Activated naive CD4-positive, alpha-beta T cell (primary cell): ENCODE measurements at places on chromosomes 5 and 9.

- DNase-seq = no peak
These were observed 31.7 kb upstream of the LRRC14B start for GRCh38 chr5:159448-160172.

GRCh38 chr9:108382310-108382709 lies 473.5 kb downstream of the ACTL7B start:
- DNase-seq = no peak

DNA sequence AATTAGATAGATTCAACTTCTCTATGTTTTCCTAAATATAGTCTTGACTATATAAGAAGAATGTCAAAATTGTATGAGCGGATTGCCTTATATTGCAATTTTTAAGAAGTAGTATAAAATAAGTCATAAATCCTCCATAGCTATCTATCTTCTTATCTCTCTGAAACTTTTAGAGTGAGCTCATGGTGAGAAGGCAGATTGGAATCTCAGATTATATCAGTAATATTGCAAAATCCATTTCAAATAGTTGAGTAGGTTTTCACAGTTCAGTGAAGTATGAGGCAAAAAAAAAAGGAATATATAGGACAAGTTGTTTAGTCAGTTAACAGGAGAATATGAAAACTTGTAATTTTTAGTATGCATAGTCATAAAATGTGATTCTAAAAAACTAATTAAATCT lies 156.4 kb downstream of the FAM174A start:
- no peak for DNase-seq

DNA sequence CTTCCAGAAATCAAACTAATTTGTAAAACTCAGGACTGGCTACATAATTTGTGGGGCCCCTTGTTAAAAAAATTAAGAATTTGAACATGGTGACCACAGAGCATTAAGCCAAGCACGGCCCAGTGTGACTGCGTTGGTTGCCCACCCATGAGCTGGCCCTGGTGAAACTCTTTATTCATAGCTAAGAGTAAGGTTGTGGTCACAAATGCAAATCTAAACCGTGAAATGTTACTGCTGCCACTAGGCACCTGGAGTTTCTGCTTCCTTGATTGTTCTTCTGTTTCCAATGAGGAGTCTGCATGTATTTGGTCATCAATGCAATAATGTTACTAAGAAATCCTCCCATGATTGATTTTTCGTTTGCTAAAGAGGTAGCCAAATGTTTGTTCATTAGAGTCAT lies 4.2 kb downstream of the GCNT1 start:
- no peak for DNase-seq

- no peak for DNase-seq
These were observed 16.2 kb upstream of the TJP2 start for GRCh38 chr9:69157751-69158466.

DNA sequence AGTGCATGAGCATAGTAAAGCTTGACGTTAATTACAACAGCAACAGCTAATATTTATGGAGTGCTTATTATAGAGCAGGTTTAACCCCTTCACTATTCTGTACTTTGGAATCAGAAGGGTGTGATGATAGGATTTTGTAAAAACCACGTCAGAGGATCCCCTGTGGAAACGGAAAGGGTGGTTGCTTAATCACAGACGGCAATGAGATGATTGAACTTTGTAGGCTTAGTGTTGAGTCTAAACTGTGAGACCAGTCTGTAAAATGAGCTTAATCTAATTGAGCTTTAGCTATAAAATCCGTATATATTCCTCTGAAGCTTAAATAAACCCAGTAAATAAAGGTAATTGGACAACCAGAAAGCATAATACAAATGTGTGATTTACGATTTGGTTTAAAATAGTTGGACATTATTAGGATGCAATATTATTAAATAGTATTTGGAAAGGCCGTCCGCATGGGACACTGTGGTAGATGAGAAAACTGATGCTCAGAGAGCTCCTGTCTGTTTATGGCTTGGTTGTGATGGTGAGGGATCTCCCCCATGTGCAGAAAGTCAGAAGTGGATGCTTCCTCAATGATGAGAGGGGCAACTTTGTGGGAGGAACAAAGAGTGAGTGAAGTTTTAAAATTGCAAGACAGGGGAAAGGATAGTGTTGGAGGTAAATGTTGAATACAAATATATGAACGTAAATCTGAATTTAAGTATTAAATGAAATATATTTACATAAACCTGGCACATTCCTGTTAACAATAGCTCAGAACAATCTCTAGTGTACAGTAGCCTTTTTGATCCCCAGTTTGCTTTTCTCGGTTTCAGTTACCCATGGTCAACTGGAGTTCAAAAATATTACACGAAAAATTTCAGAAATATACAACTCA lies 23.4 kb upstream of the SCGB3A2 start:
- no peak for DNase-seq

DNA sequence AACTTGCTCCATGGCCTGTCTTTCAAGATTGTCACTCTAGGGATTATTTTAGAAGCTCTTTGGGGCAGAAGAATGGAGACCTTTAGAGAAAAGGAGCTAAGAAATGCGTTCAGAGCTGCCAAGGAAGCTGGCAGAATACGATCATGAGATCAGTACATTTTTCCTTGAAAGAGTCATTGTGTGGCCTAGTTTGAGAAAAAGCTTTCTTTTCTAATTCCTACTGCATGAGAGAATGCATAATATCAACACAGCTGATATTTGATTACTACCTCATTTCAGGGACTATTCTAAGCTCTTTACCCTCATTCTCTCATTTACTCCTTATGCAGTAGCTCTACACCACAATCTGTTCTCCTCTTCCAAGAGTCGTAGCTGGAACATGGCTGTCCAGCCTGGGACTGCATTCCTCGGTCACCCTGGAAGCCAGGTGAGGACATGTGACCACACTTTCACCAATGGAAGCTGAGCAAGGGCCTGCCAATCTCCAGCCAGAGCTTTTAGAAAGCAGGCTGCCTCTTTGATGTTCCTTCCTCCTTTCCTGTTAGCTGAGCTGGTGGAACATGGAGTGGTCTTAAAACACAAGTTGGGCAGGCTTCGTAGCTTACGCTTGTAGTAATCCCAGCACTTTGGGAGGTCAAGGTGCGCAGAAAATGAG lies 99.3 kb upstream of the LHFPL2 start:
- no peak for DNase-seq

GRCh38 chr5:137145721-137146120 lies 353.4 kb downstream of the SPOCK1 start:
- no peak for DNase-seq

- no peak for DNase-seq
These were observed 169.1 kb downstream of the CSNK1G3 start for GRCh38 chr5:123681061-123681460.

DNA sequence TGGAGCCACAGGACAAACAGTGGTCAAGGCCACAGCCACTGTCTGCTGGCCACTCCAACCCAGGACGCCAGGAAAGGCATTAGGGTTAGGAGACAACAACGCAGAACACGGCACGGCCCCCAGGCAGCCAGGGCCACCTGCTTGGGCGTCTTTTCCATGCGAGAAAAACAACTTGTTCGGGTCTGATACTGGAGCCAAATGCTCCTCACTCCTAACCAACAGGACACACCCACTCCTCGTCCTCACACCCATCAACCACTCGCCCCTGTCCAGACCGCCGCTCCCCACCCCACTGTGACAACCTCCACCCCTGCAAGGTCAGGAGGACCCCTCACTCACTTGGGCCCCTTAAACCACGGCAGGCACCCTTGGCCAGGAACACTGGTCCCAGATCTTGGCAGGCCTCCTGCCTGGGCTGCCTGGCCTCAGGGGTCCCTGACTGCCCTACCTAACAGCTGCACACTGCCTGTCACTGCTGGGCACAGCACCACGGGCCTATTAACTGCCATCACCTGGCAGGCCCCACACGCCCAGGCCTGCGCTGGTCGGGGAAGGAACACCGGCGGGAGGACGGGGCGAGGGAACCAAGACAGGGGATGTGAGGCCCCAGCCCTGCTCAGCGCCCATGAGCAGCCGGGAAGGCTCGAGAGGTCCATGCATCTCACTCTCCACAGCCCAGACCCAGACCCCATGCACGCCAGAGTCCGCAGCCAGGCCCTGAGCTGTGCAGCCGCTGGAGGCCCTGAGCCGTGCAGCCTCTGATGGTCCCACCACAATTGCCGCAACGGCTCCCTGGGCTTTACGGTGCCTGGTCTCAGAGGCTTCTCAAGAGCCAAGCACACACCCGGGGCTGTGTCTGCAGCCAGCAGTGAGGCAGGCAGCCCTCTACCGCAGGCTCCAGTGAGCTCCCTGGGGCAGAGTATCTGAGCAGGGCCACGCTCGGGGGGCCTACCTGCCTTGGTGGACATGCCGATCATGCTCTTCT lies 13.8 kb downstream of the CLPTM1L start:
- no peak for DNase-seq

GRCh38 chr9:68843239-68843638 lies 138.2 kb downstream of the PIP5K1B start:
- DNase-seq = no peak

- DNase-seq = no peak
These were observed 149.8 kb downstream of the AUH start for GRCh38 chr9:91211919-91212318.

DNA sequence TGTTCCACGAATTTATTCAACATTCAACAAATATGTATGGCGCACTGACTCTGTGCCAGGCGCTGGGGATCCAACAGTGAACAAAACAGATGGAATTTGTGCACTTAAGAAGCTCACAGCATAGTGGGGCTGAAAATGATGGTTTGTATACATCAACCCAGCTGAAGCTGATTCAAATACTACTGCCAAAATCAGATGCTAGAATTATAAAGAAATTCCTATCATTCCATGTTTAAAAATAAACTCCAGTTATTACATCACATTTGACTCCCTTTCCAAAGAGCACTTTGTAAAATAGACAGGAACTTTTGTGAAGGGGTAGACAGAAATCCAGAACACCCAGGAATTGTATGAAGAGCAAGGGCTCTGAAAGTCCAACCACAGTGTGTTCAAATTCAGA lies 54.1 kb downstream of the ZNF608 start:
- DNase-seq = no peak

DNA sequence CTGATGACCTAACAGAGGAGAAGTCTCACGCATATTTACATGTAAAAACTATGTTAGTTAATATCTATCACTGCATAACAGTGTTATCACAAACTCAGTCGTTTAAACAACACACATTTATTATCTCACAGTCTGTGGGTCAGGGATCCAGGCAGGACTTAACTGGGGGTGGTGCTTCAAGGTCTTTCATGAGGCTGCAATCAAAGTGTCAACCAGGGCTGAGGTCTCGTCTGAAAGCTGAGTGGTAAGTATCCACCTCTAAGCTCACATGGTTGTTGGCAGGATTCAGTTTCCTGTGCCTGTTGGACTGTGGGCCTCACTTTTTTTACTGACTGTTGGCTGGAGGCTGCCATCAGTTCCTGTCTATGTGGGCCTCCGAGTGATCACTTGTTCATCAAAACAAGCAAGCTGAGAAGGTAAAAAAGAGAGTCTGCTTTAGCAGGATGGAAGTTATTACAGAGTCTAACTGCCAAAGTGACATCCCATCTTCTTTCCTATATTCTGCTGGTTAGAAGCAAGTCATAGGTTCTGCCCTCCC lies 188.6 kb downstream of the CARTPT start:
- no peak for DNase-seq

GRCh38 chr5:138488481-138488945 lies 23.2 kb downstream of the EGR1 start:
- DNase-seq = no peak

GRCh38 chr5:52661903-52662595 lies 125.7 kb upstream of the ITGA1 start:
- DNase-seq = no peak

DNA sequence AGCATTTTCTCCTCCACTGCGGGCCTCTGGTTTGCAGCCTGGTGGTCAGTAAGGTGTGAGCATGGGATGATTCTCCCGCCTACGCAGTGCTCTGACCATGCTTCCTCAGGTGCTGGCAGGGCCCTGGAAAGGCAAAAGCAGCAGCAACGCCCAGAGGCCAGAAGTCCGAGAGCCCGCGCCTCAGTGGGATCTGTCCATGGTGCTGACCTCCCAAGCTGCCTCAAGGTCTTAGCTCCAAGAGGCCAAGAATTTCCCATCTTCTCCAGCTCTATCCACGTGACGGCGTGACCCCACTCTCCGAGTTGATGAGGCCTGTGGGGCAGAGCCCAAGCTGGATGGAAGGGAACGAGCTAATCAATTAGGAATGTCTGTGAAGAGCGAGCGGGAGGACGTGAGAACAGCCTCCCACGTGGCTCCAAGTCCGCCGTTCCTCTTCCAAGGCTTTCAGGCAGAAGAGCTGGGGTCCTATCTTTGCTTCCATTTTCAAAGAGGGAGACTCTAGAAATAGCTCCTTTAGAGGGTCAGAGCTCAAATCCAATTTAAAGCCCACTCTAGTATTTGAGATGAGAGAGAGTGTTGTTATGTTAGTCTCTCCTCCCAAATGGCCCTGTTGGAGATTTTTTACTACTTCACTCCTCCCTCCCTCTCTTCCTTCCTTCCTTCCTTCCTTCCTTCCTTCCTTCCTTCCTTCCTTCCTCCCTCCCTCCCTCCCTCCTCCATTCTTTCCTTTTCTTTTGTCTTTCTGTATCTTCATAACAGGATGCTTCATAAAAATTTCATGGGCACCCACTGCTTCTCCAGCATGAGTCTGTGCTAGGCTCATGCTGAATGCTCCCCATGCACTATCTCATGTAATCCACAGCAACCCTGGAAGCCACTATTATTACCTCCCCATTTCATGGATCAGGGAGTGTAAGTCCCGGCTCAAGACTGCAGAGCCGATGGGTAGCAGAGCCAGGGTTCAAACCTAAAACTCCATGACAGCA lies 69.3 kb downstream of the OLFM1 start:
- DNase-seq = no peak

DNA sequence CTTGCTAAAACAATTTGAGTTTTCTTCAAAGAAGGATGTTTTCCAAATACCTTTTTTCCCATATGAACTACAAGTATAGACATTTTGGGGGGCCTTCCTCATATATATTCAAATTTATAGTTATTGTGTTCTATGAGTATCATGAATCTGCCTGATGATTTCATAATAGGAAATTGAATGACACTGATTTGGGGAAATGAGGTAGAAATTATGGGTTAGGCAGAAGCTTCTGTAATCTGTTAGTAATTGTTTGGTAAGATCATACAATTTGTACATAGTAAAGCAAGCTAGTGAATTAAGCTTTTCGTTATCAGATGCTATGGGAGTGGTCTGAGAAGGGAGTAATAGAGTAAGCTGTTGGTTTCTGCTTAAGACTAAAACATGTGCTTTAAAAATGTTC lies 98.0 kb downstream of the TRIO start:
- DNase-seq = no peak

DNA sequence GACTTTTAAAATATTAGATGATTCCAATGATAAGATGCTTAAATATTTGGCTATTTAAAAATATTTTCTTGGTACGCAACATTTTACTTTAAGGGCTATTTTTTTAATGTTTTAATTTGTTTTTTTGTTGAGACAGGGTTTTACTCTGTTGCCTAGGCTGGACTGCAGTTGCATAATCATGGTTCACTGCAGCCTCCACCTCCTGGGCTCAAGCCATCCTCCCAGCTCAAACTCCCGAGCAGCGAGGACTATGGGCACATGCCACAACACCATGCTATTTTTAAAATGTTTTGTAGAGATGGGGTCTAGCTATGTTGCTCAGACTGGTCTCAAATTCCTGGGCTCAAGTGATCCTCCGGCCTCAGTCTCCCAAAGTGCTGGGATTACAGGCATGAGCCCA lies 850.2 kb upstream of the DMAC1 start:
- no peak for DNase-seq
